ENCODE measurements at places on chromosomes 11 and 22.

DNA sequence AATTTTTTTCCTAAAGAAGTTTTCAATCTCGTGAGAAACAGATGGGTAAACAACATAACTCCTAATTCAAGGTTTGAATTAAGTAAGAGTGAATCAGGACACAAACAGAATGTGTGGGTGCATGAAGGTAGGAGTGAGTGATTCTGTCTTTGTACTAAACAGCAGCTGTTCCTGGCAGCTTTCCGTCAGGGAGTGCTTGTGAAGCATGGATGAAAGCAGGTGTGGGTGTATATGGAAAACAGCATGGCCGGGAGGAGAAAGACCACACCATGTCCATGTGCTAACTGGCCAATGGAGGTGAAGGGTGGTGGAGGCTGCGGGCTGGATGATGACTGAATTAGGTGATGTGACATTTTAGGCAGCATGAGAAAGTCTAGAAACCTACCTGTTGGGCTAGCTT is 49.6 kb downstream of the BARX2 start:
- peaks cover 2% of the 10 kb centered on the region for H3K36me3 ChIP-seq
- H3K27ac ChIP-seq, result no peak overlapping the region
- no peaks in the 10 kb centered on the region for H3K4me1 ChIP-seq
- H3K4me3 ChIP-seq, result no peak overlapping the region

- H3K27me3 ChIP-seq, result no peaks in the 10 kb centered on the region
- H3K4me1 ChIP-seq, result peaks cover 11% of the 10 kb centered on the region
- no peak for DNase-seq
- no peak overlapping the region for H3K4me3 ChIP-seq
- H3K36me3 ChIP-seq, result no peaks in the 10 kb centered on the region
Observed at GRCh38 chr11:110301032-110301431, 4.6 kb upstream of the RDX start.

DNA sequence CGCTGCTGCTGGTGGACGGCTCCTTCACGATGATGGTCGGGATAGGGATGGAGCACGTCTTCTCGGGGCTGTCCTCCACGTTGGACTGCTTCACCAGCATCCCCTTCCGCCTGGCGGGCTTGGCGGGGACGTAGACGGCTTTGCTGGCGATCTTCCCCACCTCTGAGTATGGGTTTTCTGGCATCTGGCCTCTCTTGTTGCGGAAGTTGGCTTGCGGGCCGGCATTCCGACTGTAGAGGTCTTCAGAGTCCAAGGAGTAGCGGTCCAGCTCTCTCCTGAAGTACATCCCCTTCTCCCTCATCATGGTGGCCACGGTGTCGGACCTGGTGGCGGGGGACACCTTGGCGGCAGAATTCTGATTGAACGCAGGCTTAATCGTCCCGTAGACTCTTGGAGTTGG is 88.8 kb downstream of the CTTN start:
- no peaks in the 10 kb centered on the region for H3K4me1 ChIP-seq
- no peak for DNase-seq
- H3K27me3 ChIP-seq, result peaks cover 10% of the 10 kb centered on the region
- H3K4me3 ChIP-seq, result no peak overlapping the region

DNA sequence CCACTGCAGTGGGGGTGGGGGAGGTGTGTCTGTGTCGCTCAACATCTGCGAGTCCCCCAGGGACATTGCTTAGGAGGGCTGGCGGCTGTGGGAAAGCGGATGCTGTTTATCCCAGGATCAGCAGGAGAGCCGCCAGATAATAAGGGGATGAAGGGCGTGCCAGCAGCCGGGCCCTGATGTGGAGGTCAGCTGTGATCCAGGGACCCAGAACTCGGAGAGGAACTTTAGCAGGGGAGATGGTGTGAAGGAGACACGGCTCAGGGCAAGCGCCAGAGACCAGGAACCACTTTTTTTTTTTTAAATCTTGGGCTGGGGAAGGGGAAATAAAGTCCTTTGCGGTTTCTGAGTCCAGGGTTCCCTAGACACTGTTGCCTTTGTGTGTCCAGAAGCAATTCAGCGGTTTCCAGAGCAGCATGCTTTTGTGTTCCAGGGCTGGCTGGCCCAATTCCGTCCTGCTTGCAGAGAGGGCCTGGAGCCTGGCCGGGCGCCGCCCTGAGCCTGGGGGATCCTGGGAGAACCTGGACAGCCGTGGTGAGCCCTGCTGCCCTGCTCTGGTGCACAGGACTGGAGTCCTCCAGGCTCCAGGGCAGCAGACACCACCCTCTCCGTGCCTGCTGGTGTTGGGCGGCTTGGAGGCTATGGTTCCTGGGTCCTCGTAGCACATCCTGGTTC is at the start of gene GRAMD4:
Gene GRAMD4 (plus strand): TSS at position 557 of the 672 bp plus-strand sequence. CDS start 6,414 bp downstream, outside the sequence.
- no peaks in the 10 kb centered on the region for H3K27me3 ChIP-seq
- no peak within 1 kb of the TSS for H3K4me3 ChIP-seq
- H3K27ac ChIP-seq, result no peak within 1 kb of the TSS
- no peak for DNase-seq
- H3K36me3 ChIP-seq, result no peaks in the 10 kb centered on the region
- peaks cover 5% of the 10 kb centered on the region for H3K4me1 ChIP-seq

DNA sequence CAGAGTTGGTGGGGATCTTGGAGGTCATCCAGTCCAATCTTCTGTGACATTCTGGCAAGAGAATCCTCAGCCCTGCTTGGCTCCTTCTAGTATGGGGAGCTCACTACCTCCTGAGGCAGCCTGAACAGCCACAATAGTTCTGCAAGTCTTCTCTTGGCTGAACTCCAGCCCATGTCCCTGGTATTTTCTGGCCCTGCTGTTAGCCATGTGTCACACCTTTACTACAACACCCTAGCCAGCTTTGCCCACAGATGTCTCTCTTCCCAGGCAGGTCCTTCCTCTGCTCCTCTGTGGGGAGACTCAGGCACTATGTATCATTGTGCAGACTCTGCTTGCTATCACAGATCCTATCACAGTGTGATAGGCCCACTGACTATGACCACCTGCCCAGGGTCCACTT is 297.7 kb downstream of the CTTN start:
- no peaks in the 10 kb centered on the region for H3K4me1 ChIP-seq
- no peaks in the 10 kb centered on the region for H3K27me3 ChIP-seq
- DNase-seq, result no peak
- H3K4me3 ChIP-seq, result no peak overlapping the region
- no peak overlapping the region for H3K27ac ChIP-seq
- no peaks in the 10 kb centered on the region for H3K36me3 ChIP-seq

GRCh38 chr22:38291201-38291777 is 18.5 kb upstream of the TMEM184B start:
- H3K36me3 ChIP-seq, result no peaks in the 10 kb centered on the region
- no peaks in the 10 kb centered on the region for H3K27me3 ChIP-seq
- no peak overlapping the region for H3K4me3 ChIP-seq
- H3K4me1 ChIP-seq, result peaks cover 3% of the 10 kb centered on the region
- no peak overlapping the region for H3K27ac ChIP-seq

DNA sequence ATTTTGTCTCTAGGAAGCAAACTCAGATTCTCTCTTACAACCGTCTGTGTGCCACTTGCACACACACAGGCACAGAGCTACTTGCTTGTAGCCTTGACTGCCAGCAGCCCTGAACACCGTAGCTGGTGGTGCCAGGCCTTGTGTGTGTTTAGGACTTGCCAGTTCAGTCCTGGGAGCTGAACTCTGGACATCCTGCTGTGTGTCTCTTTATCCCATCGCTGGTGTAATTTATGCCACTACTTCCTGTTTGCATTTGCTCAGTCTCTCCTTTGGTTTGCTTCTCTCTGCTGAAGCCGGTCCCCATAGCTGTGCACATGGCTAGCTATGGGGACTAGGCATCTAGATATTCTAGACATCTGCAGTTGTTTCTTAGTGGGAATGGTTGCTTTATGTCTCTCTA is 24.0 kb downstream of the MARK2 start:
- DNase-seq, result no peak
- peaks cover 46% of the 10 kb centered on the region for H3K4me1 ChIP-seq
- H3K27me3 ChIP-seq, result no peaks in the 10 kb centered on the region
- peak overlapping the region; percentile 95 for H3K27ac ChIP-seq
- no peak overlapping the region for H3K4me3 ChIP-seq

DNA sequence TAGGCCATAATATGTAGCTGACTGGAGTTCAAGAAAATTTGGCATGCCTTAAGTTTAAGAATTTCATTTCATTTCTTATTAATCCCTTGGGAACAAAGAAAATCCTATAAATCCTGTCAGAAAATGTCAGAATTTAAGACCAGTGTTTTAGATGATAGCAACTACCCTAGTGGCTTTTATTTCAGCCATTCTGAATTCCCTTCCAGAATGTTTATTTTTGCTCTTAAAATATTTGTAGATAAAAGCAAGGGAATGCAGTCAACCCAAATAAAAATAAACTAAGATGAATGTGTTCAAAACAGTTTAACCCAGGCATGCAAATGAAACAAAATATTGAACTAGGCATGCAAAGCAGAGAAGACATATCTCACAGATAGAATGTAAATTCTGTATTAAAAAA is 356.9 kb upstream of the LRRC4C start:
- H3K36me3 ChIP-seq, result no peaks in the 10 kb centered on the region
- H3K27ac ChIP-seq, result no peak overlapping the region
- no peak for DNase-seq

DNA sequence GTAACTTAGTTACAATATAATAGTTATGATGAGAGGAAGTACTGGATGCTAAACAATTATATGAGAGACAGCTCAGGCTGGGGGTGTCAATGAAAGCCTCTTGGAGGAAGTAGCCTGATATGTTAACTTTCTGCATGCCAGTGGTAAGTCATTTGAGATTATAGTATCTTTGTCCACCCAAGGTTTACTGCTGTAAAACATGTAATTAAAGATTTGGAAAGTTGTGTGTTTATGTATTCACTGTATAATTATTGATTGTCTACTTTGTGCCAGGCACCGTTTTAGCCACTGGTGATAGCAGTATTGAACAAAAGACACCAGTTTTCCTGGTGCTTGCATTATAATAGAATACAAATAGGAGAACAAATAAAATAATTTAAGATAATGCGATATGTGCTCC is 624 bp upstream of the DNAJB7 start:
- H3K4me1 ChIP-seq, result peaks cover 28% of the 10 kb centered on the region
- DNase-seq, result no peak
- H3K27ac ChIP-seq, result no peak overlapping the region
- H3K36me3 ChIP-seq, result peaks cover 7% of the 10 kb centered on the region
- no peaks in the 10 kb centered on the region for H3K27me3 ChIP-seq
- no peak overlapping the region for H3K4me3 ChIP-seq

DNA sequence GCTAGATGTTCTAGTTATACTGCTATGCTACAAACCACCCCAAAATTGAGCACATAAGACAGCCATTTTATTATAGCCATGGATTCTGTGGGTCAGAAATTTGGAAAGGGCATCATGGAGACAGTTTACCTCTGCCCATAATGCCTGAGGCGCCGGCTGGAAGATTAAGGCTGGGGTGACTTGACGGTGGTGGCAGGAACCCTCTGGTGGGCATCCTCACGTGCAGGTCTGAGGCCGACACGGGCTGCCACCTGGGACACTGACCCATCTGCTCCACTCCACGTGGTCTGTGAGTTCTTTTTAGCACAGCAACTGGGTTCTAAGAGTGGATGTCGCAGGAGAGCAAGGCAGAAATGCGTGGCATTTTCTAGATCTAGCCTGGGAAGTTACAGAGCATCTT is 40.0 kb upstream of the PRDM11 start:
- peaks cover 15% of the 10 kb centered on the region for H3K4me1 ChIP-seq
- H3K27me3 ChIP-seq, result peaks cover 35% of the 10 kb centered on the region
- H3K4me3 ChIP-seq, result no peak overlapping the region
- DNase-seq, result no peak
- H3K36me3 ChIP-seq, result no peaks in the 10 kb centered on the region
